ENCODE measurements at places on chromosomes 1 and 21.
A peak's percentile ranks its signal among the peaks of the same experiment; 100 is the strongest.

- no peak for DNase-seq
Measured at GRCh38 chr1:18940303-18941020, 16.0 kb downstream of the IFFO2 start.

DNA sequence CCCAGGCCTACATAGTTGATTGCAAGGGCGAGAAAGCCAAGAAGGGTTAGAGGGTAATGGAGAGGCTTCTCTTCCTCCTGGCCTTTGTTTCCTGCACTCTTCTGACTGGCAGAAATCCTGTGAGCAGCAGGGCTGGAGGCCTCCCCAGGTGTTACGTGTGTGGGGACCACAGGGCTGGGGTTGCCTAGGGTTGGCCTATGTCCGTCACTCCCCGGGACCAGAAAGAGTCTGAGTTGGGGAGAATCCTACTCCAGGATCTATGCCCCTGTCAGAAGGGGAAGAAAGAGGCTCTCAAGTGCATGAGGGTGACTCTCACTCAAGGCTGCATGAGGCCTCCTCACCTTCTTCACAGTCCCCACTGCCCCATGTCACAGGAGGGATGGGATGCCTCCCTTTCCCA, 38.5 kb downstream of the IGFN1 start:
- DNase-seq = no peak

- DNase-seq = no peak
Measured at GRCh38 chr1:171509191-171509590, 23.9 kb downstream of the PRRC2C start.

GRCh38 chr1:25642574-25643108, 26.1 kb downstream of the MAN1C1 start:
- DNase-seq = peak; percentile 24

DNA sequence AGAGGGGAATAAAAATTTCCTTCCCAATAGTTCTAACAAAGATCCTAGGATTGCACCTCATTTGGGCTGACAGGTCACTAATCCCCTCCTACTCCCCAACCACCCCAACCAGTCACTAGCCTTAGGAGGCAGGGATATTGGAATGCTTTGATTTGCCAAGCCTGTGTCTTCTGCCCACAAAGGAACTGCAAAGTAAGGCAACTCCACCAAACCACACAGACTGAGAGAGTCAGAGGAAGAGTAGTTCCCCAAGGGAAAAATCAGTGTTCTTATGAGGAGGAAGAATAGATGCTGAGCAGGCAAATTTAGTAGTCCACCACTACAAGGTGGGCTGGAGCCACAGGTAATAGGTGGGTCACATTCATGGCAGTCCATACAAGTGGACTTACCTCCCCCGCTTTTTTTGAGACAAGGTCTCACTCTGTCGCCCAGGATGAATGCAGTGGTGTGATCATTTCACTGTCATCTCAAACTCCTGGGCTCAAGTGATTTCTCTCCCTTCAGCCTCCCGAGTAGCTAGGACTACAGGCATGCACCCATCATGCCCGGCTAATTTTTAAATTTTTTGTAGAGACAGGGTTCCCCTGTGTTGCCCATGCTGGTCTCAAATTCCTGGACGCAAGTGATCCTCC, 3.7 kb upstream of the TMEM39B start:
- no peak for DNase-seq

DNA sequence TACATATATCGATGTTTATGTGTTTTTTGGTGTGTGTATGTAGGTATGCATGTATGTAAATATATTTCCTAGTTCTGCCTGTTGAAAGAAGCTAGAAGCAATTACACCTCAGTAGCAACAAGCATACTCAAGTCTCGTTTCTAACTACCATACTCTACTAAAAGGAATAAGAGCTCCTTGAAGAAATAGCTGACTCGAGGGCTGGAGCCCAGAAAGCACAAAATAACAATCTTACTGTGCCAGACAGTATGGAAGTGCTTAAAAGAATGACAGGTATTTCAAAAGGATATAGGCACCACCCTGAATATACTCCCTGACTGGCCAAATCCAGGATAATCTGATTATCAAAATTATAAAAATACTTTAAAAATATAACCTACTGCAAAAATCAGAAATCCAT, 23.2 kb downstream of the FUBP1 start:
- DNase-seq = no peak

DNA sequence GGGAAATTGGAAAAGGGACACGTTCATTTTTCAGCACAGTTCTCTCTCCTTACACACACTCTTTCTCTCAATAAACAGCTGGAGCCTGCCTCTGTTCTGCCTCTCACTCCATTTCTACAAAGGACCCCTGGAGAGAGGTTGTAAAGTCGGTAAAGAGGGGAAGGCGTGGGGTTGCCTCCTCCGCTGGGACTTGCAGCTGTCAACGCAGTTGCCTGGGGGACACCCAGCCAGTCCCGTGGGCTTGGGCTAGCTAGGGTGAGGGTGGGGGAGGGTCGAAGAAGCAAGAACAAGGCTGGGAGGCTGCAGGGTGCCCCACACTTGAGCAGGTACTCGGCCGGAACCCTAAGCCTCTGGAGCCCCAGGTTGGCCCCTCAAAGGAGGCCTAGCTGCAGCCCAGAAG, 27.6 kb downstream of the C1orf216 start:
- DNase-seq = no peak

GRCh38 chr21:31641416-31641922, 18.0 kb upstream of the SOD1 start:
- DNase-seq = no peak

DNA sequence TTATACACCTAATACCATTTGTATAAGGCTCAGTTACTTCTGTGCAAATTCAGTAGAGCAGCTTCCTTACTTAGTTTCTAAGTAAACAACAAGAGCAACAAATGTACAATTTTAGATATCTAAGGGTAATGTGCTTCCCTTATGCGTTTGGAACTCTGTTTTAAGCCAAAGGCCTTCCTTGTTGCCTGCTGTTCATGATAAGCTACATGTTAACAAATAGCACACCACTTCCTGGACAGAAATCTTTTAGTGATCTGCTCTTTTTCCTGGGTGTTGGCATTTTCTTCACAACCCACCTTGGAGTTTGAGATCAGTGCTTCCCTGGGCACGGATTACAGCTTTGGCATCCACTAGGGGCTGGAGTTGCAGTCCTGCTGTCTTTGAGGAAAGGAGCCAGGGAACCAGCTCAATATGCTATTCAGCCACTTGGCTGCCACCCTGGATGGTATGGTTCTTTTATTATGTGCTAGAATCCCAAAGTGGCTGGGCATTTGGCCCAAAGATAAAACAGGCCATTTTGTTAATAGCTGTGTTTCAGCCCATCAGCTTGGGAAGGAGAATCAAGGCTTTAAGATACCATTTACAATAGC, 55.6 kb upstream of the ADAR start:
- DNase-seq = no peak

DNA sequence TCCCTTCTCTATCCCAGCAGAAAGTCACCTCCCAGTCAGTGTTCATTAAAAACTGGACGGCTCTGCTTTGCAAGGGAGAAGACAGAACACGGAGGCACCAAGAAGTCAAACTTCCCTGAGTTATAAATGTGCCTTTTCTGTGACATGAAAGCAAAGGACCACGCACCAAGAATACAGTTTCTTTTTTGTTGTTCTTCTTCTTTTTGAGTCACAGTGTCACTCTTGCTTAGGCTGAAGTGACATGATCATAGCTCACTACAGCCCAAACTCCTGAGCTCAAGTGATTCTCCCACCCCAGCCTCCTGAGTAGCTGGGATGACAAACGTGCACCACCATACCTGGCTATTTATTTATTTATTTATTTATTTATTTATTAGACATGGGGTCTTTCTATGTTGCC, 22.7 kb downstream of the GLUL start:
- no peak for DNase-seq

DNA sequence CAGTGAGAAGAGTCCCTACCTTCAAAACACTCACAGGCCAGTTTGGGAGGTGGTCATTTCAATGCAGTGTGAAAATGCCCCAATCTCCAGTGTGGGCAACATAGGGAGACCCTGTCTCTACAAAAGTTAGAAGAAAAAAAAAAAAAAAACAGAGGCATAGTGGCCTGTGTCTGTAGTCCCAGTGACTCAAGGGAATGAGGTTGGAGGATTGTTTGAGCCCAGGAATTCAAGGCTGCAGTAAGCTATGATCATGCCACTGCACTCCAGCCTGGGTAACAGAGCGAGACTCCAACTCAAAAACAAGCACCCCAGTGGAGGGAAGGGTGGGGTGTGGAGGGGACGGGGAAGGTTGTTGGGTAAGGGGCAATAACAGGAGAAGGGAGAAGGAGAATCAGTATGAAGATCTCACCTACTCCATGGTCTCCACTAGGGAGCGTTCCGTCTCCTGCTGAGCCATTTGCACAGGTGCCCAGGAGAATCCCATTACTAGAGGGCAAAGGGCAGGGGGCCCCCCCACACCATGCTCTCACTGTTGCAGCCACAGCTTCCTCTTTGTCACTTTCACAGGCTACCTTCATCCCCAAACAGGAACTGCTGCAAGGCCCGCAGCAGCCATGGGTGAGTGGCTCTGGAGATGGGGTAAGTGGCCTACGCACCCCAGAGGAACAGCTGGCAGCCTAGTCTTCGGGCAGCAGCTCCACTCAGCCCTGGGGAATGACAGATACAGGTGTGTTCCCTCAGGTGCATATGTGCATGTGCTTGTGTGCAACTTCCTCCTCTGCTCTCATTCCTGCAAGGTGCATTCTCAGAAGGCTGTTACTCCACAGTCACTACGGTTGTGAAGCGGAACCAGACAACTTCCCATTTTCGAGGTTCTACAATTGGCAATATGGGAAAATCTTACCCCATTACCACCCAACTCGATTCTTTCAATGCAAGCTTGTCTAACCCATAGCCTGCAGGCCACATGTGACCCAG, 87.9 kb upstream of the LYST start:
- no peak for DNase-seq

DNA sequence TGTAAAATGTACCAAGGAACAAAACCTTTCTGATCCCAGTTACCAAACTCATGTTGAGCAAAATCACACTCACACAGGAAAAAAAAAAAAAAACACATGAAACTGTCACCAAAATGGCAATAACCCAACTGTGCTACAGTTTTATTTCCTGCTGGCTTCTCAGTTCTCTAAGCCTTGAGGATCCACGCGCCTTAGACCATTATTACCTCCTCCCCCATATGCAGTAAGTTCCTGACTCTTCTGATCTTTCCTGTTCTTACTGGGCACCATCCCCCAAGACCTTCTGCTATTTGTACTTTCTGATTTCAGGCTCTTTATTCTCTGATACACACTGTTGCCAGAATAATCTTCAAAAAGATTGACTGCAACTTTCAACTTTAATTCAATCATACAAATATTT, 79.6 kb downstream of the SLC45A1 start:
- DNase-seq = no peak

DNA sequence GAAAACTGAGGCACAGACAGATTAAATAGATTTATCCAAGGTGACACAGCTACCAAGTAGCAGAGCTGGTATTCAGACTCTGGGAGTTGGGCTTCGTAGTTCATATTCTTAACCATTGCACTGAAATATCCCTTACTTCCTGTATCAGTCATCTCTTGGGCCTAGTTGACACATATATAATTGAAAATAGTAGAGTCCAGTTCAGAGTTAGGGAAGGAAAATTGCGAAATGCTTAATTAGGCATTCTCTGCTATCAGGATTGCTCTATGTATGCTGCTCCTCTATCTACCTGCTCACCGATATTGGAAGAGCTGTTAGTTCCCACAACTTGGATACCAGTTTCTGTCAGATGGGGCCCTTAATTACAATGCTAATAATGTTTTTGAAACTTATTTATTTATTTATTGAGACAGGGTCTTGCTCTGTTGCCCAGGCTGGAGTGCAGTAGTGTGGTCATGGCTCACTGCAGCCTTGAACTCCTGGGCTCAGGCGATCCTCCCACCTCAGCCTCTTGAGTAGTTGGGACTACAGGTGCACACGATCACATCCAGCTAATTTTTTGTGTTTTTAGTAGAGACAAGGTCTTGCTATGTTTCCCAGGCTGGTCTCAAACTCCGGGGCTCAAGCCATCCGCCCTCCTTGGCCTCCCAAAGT, 8.2 kb downstream of the RCOR3 start:
- no peak for DNase-seq
